ENCODE measurements at places on chromosomes 2 and 18. TPM values are rescaled to one million over a fixed set of nuclear protein-coding genes. Genes with fewer than 3 reads are reported as not detected.

GRCh38 chr2:46824611-46825010, 91.0 kb downstream of the MCFD2 start:
- DNase-seq, result no peak

GRCh38 chr2:128817171-128817570, 498.5 kb upstream of the HS6ST1 start:
- DNase-seq, result no peak

DNA sequence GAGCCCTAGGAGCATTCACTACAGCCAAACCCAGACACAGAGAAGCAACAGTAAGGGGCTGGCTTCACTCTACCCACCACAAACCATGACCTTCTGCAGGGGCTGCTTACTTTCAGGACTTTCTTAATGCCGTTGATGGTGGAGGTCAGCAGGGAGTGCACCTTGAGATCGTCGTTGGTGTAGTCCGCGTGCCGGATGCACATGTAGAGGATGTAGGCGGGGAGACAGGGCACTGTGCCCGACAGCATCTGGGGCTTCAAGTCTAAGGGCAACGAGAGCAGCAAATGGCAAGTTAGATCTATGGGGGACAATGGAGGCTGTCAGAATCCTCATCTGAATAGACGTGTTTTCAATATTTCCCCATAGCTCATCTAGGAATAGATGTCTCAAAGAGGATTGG, 29.8 kb upstream of the ACAA2 start:
- DNase-seq, result no peak

DNA sequence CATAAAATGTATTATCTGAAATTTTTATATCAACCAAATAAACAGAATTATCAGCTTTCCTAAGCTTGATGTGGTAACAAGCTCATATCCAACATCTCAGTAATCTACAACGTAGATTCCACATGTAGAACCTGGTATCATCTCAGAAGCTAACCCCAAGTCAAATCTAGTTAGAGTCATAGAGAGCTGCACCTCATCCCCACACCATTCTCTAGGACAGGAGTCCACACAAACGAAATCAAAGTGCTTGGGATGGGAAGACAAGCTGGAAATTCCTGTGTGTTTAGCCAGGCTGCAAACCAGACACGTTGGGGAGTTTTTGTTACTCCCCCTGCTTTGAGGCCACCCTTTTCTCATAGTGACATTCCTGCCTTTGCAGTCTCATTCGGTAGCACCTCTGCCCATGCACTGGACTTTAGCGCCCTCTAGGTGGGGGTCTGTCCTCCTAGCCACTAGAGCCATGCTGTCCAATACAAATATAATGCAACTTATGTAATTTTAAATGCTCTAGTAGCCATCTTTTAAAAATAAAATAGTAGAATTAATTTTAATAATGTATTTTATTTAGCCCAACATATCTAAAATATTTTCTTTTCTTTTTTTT, 28.1 kb upstream of the SATB2 start:
- DNase-seq, result peak; percentile 70

GRCh38 chr18:74249181-74249968, 42.4 kb downstream of the CYB5A start:
- peak; percentile 78 for DNase-seq

- DNase-seq, result no peak
Observed at GRCh38 chr2:129732630-129733026, 246.8 kb upstream of the RAB6C start.

DNA sequence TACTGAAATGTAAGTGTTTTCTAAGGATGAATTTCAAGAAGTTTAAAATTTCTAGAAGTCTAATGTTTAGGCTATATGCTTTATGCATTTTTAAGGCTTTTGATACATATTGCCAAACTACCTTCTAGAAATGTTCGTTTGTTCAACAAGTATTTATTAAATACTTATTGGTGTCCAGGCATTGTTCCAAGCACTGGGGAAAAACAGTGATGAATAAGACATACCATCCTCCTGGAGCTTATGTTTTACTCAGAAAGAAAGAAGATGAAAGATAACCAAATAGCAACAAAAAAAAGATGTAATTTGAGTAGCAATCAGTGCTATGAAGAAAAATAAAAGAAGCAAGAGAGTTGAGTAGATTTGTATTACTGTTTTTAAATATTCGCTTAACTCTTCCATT, 692.9 kb downstream of the SLC4A3 start:
- no peak for DNase-seq

DNA sequence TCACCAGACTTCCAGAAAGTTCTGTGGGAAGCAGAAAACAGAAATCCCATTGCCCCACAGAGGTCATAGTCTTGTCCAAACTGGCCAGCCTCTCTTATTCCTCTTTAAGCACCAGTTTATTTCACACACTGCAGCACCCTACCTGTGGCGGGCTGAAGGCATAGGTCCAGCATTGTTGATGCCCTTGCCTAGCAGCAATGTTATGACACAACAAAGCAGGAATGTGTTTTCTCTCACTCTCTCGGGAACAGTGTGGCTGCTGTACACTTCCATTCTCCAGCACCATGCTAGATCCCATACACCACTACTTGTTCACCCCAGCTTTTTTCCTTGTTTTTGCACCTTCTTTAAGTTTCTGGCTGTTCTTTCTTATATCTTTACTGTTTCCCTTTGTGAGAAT, 181.6 kb downstream of the DNAH6 start:
- DNase-seq, result no peak

DNA sequence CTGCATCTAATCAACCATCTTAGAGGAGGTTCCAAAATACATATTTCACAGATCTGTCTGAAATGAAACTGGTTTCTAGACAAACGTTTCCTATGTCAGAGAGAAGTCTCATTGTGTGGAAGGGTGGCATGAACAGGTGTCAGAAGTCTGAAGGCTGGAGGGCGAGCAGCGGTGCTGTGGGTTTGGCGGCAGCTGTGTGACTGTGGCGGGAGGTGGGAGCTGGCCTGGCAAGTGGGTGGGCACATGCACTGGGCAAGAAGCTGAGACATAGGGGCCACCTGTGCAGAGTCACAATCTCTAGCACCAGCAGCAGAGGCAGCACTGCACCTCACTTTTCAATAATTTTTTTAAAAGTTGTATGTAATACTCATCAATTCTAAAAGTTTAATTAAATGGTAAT, 346.3 kb downstream of the DSC3 start:
- DNase-seq, result no peak

- DNase-seq, result no peak
Observed at GRCh38 chr2:85061896-85062295, 71.3 kb upstream of the TCF7L1 start.

GRCh38 chr2:24819442-24820174, 26.4 kb downstream of the CENPO start:
- DNase-seq, result peak; percentile 13

DNA sequence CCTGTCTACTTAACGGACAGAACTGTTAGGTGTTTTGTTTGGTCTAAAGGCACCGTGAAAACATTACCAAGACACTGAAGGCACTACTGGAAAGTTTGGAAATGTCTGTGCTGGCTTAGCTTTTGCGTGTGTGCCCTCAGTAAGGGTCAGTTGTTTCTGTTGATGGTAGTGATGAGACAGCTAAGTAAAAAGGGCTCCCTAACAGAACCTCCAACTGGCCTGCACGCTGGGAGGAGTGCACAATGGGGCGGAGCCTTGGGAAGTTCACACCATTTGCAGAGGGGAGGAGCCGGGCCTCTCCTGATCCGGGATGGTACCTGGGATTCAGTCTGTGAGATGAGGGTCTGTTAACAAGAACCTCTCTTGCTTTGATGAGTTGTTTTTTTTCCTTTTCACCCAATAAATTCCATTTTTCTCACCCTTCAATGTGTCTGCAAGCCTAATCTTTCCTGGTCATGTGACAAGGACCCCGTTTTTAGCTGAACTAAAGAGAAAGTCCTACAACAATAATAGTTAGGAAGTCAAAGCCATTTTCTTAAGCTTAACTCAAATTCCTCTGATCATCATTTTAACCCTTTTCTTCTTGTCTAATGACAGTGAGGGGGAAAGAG, 368.7 kb downstream of the PARD3B start:
- no peak for DNase-seq

DNA sequence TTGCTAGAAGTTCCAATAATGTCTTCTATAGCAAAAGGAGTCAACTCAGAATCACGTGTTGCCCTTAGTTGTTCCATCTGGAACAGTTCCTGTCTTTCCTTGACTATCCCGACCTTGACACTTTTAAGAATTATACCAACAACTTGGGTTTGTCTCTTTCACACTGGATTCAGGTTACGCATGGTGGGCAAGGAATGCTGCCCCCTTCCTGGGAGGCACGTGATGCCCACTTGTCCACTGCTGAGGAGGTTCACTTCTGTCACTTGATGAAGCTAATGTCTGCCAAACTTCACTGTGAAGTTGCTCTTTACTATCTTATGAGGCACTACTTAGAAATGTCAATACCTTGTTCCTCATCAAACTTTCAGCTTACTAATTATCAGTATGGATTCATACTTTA, 5.3 kb downstream of the COX5B start:
- DNase-seq, result no peak

DNA sequence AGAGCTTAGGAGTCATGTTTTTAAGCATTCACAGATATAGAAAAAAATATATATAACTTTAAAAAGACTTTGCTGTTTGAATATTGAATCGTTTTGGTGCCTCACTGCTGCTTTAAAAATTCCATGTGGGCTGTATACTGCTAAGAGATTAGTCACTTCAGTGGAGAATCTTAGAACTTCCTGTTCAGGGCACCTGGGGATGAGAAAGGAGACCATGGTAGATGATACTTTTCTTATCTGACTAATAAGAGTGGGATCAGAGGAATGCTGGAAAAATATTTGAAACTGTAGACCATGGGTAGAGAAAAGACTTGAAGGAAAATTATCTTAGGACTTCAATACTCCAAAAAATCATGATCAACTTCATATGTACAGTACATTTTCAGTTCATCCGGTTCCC, 442.2 kb upstream of the SETBP1 start:
- DNase-seq, result no peak

GRCh38 chr18:74420926-74421325, 36.2 kb downstream of the DIPK1C start:
- DNase-seq, result no peak

GRCh38 chr2:44351088-44351487, 10.2 kb downstream of the PREPL start:
- no peak for DNase-seq

DNA sequence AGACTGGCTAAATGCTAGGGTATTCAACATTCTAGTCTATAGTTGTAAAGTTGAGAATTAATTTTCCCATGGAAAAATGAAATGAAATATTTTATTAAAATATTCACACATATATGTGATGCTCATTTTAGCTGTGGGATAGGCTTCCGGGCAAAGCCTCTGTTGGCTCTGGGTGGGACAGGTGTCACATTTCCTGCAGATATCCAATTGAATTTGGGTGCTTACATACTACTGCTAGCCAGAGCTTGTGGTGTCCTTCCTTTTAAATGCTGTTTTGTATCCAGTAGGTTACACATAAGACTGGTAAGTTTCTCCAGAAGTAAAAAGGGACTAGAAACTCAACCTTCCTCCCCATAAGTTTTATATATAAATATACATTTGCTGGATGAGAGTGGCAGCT, 73.8 kb downstream of the RPRM start:
- no peak for DNase-seq

DNA sequence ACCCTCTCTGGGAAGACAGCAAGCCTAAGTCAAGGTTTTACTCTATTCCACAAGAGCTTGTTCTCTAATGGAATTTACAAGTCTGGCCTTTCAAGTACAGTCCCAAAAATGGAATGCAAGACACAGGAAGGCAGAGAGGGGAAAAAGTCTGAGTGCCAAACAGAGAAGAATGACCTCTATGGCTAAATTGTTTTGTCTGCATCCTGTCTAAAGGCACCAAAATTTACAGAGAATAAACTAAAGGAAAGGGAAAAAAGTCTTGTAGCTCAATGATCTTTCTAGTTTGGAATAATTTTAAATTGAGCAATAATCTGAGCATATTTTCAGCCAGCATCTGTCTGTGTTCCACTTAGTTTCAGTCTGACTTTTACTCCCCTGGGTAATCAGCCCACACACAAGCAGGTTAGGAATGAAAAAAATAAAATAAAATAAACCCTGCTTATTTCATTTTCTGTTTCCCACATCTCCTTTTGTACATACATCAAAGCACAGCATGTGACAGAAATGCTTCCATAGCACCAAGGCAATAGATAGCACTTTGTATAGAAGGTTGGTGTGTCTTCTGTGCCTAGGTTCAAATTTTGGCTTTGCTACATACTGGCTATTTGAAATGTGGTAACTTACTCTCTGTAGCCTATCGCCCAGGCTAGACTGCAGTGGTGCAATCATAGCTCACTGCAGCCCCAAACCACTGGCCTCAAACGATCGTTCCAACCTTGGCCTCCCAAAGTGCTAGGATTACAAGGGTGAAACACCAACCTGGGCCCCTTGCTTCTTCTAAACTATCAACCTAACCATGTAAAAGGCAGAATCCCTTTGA, 105.1 kb downstream of the SLC8A1 start:
- DNase-seq, result no peak

GRCh38 chr2:49936965-49937364, 782.6 kb upstream of the FSHR start:
- no peak for DNase-seq

GRCh38 chr2:235768606-235769005, 274.8 kb downstream of the AGAP1 start:
- no peak for DNase-seq

- DNase-seq, result no peak
Observed at GRCh38 chr2:217986256-217986961, 16.4 kb downstream of the TNS1 start.

DNA sequence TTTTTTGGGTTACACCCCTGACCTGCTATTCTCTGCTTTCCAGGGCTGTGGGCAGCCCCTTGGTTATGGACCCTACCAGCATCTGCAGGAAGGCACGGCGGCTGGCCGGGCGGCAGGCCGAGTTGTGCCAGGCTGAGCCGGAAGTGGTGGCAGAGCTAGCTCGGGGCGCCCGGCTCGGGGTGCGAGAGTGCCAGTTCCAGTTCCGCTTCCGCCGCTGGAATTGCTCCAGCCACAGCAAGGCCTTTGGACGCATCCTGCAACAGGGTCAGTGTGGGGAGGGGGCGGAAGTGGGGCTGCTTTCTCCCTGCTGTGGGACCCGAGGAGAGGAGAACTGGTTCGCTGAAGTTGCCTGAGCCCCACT, 9.7 kb upstream of the WNT10A start:
- DNase-seq, result no peak

DNA sequence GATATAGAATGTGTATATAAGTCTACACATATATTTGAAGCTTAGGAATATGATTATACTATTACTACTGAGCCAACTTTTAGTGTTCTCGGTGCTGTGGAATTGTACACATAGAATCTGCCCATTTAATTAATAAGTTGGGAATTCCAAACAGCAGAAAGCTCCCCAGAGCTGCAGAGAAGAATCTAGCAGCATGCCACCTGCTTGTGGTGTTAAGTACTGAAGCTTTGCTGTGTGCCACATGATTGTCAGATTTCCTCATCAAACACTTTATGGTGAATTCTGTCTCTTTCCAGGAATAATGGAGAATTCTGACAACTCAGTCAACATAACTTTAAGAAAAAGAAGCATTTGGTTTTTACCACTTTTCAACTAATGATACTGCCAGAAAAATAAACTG, 117.8 kb downstream of the WDSUB1 start:
- no peak for DNase-seq

The BOK gene
- total RNA-seq, result 17.8 TPM

The CGREF1 gene
- total RNA-seq, result not detected

The TMEM237 gene
- 28.1 TPM for total RNA-seq

The ZBTB7C gene
- 24.9 TPM for total RNA-seq

The CABLES1 gene
- total RNA-seq, result 4.1 TPM

The DNAH7 gene
- 2.7 TPM for total RNA-seq

The GPR39 gene
- 0.15 TPM for total RNA-seq

The STAM2 gene
- 34.0 TPM for total RNA-seq
